ENCODE measurements at places on chromosomes 7 and 10.

DNA sequence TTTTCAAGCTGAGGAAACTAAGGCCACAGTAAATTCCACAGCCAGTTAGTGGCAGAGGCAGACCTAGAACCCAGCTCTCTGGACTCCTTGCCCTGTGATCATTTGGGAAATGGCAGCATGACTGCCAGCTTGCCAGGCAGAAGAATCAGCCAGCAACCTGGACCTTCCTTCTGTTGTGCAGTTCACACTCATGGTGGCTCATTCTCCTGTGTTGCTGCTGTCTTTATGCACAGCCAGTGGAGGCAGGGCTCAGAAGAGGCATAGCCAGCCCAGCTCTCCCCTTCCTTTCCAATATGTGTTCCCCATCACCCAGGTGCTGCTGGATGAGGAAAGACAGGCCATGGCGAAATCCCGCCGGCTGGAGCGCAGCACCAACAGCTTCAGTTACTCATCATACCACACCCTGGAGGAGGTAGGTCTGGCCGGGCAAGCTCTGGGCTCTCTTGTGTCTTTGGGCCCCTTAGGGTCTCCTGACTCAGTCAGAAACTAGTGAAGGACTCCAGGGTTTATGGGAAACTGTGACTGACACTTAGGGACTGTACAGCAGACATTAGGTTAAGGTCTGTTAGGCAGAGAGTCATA lies 14.8 kb downstream of the CPA5 start:
- no peak for DNase-seq

- DNase-seq = no peak
These were observed 50.7 kb downstream of the INPP5F start for GRCh38 chr10:119776536-119776935.

DNA sequence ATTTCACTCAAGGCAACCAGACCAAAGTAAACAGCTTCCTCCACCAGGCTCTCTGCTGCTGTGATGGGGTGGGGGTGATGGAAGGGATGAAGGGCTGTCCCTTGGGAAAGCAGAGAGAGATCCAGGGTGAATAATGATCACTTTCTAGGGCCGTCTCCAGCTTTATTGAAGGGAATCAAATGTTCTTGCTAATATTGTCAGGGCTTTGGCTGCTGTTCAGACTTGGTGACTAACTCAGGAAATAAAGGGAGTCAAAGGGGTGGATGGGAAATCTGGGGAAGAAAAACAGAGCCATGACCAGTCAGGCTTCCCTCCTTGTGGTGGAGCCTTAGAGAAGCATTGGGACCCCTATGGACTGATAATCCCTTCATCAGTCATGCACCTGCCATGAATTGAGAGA lies 196.2 kb upstream of the AGK start:
- peak; percentile 87 for DNase-seq

GRCh38 chr7:738241-738640 lies 11.2 kb upstream of the PRKAR1B start:
- no peak for DNase-seq

DNA sequence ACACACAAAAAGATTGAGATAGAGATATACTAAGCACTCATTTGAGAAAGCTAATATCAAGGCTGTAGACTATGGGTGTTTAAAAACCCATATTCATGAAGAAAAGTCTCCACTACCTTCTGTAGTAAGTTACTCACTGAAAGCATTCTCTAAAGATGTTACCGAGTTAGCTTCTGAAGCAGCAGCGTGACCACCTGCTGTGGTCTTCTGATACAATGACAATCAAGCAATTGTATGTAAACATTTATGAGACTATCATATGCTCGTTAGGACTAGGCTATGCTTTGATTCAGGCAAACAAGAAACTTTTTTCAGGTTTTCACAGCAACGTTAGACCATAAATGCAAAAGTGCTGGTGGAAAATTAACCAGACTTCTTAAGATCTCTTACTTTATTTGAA lies 11.2 kb downstream of the RHOBTB1 start:
- DNase-seq = no peak

DNA sequence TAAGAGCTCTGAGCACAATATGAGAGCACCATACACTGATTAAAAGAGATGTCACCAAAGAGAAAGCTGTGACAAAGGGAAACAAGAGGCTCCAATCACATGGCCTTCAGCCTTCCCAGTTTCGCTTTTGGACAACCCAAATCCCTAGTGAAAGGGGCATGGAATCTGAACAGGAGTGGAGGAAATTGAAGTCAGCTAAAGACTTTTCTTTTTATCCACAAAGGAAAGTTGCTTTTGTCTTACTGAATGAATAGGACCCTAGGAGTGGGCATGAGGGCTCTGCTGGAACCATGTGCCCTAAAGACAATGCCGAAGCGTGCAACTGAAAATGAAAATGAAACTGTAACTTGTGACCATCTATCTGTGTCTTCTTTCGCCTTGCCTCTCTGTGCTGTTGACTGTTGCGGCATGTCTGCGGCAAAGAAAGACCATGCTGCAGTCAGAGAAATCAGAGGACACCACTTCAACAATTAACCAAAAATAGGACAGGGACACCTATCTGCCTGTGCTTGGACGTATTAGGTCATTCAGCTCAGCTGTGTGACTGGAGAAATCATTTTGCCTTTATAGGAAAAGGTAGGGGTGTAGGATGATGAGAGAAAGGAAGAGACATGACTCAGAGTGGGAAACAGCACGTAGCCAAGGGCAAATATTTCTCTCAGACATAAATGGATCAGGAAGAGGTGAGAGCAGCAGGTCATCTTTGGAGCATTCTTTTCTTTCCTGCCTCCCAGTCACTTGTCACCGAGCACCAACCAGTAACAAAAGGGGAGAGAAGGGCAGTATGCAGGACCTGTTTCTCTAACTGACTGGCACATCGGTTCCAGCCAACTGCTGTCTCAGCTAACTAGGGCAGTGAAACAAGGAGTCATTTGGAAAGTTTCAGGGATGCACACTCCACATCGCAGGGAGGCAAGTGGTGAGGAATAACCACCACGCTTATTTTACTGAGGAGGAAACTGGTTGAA lies 12.3 kb downstream of the CAV2 start:
- DNase-seq = peak; percentile 96

Measured in endothelial cell of umbilical vein (primary cell).